Kidney epithelial cell (primary cell): ENCODE measurements at places on chromosomes 6 and 20.

- DNase-seq = no peak
Observed at GRCh38 chr20:41173791-41174341, 36.5 kb downstream of the PLCG1 start.

- no peak for DNase-seq
Observed at GRCh38 chr6:54238396-54238795, 69.8 kb upstream of the TINAG start.

GRCh38 chr6:43454290-43454695 lies 1.1 kb downstream of the DLK2 start:
- DNase-seq = no peak

GRCh38 chr20:50138479-50139393 lies 14.8 kb downstream of the PEDS1 start:
- no peak for DNase-seq

DNA sequence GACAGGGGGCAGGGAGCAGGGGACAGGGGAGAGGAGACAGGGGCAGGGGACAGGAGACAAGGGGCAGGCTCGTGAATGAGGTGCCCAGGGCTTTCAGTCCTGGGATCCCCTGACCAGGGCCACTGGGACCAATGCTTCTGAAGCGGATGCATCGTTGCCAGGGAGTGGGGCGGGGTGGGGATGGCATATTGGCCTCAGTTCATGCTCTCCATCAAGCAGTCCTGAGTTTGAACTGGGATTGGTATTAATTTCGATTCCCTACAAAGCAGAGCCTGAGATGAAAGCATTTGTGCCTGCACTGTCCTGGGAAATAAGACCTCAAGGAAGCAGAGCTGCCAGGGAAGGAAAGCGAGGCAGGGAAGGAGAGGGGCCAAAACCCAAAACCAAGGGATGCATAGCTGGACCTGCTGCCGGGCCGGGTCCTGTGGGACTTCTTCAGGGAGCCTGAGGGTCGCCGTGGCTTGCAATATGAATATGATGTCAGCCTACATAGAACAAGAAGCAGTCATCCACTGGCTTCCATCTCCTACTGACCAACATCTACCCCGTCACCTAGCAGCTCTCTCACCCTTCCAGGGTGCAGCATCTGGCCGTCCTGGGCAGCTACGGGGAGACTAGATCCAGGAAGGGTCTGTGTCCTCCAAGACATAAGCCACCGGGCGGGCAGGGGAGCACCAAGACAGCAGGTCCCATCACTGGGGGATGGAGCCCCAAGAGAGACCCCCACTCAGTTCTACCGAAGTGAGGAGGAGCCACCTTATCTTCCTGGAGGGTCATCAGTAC lies 233.3 kb downstream of the SYNDIG1 start:
- no peak for DNase-seq

DNA sequence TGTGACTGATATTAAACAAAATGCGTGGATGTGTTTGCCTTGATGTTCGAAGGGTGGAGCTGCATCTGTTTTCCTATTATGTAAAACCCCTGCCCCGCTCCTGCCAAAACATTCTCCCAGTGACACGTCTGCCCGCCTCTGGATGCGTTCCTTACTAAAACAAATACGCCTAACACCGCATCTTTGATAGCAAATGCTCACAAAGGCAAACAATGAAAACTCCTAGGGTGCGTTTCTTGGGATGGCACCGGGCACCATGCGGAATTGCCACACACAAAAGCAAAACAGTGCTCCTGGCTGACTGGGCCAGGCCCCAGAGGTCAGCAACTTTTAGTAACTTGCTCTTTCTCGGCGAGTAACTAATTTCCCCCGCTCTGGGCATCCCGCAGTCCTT lies 9.0 kb upstream of the FOXC1 start:
- DNase-seq = no peak

- no peak for DNase-seq
Observed at GRCh38 chr20:39592371-39592770, 630.2 kb downstream of the DHX35 start.

DNA sequence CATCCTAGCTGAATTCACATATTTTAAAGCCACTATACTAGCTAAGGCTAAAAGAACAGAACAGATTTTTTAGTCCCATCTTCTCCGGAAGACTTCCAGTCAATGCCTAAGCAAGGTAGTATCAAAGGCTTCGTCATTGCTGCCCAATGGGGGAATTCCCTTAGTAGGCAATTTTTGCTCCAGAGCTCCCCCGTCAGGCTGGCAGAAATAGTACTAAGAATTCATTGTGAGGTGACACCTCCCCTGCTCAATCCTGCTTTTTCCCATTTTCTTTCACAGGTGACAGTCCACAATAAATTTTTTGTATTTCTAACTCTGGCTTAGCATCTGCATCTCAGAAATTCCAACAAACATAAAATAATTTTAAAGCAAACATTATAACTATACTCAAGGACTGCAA lies 52.8 kb upstream of the SRSF6 start:
- no peak for DNase-seq

DNA sequence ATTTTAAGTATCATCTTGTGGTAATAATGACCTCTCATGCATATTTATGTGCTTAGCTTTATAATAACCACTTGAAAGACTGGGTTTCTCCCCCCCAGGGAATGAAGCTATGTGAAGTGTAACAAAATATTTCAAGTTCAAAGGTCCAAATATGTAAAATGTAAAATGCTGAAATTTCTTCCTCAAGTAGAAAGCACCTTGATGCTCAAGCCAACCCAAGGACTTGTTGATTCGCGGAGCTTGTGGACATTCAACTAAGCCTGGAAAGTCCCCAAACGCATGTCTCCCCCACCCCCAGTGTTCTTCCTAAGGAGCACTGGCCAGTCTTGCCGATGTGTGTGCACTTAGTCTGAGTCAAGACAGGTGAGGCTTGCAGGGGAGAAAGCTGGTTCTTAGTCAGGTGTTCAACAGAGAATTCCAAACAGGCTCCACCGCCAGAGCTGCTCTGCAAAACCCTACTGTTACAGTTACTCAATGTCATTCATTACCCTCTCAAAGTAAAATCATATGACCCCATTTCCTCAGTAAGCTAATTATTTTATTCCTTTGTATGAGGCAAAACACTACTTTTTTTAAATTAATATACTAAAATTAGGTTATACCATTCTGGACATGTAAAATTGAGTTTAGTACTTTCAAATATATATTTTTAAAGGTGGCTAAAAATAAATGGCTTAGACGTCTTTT lies 46.9 kb upstream of the QKI start:
- no peak for DNase-seq

DNA sequence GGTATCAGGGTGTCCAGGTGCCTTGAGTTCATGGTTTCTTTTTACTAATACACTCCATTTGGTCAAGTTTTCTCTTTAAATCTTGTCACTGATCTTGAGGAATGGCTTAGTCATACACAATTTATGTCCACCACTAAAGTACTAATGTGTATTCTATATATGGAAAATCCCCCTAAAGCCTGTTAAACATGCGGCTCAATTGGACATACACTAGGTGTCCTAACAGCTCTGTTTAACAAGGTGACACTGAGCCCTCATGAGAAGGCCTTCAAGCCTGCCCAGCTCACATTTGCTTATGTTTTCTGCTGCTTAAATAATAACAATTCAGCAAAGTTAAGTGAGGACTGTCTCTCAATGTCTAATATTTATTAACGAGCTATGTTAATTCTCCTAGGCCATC lies 31.5 kb downstream of the PDE7B start:
- DNase-seq = no peak

- DNase-seq = no peak
Observed at GRCh38 chr6:110481081-110481480, 4.7 kb upstream of the SLC22A16 start.

- no peak for DNase-seq
Observed at GRCh38 chr6:113953346-113953745, 17.6 kb downstream of the HDAC2 start.

- no peak for DNase-seq
Observed at GRCh38 chr20:52104546-52105441, 86.8 kb downstream of the ZFP64 start.

GRCh38 chr6:104943781-104944180 lies 13.1 kb upstream of the LIN28B start:
- DNase-seq = no peak

DNA sequence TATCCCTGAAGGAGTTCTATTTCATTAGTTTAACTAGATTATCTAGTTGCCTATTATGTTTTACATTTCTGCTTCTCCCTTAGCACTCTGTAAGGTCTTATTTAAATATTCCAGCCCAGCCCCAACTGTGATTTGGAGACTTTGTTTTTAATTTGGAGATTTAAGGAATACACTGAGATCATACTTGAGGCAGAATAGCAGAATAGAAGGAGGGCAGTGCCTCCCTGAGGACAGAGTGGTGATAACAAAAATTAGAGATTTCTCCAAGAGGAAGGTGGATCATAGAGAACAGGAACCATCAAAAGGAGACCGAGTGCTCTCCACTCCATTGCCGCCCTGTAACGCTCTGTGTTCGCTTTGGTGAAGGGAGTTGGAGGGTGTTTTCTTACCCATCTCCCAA lies 14.8 kb upstream of the CD164 start:
- DNase-seq = no peak

GRCh38 chr6:159151266-159151855 lies 17.8 kb upstream of the FNDC1 start:
- no peak for DNase-seq

- no peak for DNase-seq
Observed at GRCh38 chr20:20690676-20691476, 21.6 kb downstream of the RALGAPA2 start.

GRCh38 chr20:45467861-45468260 lies 1.7 kb upstream of the WFDC2 start:
- DNase-seq = no peak

- DNase-seq = no peak
Observed at GRCh38 chr6:114284281-114284680, 58.5 kb downstream of the HS3ST5 start.

DNA sequence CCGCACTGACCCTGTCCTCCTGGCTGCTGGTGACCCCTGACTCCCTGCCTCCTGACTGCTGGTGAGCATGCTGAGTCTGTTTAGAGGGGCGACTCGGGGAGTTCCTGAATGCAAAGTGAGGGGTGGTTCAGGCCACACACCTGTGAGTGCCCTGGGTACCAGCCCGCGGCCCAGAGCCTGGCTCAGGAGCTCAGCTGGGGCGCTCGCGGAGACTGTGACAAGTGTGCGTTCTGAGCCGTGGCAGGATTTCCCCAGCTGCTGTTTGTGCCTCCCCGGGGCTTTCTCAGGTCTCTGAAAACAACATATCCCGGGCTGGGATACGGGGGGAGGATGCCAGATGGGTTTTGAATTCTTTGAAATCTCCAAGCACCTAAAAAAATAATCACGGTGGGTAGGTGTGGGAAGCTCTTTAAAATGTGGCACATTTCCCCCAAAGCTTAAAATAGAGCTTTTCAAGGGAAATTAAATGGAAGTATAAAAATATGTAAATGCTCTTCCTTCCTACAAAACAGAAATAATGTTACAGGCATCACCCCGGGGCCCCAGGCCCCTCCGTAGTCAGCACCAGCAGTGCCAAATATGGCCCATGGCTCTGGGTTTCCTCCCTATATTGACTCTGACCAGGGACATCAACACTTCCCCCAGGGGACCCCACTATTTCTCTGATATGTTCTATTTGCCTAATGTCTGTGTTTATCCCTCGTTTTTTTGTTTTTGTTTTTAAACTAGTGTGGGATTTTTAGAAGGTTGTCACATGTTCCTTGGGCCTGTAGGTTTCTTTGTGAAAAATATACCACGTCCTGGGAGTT lies 49.9 kb upstream of the TAGAP start:
- DNase-seq = no peak

DNA sequence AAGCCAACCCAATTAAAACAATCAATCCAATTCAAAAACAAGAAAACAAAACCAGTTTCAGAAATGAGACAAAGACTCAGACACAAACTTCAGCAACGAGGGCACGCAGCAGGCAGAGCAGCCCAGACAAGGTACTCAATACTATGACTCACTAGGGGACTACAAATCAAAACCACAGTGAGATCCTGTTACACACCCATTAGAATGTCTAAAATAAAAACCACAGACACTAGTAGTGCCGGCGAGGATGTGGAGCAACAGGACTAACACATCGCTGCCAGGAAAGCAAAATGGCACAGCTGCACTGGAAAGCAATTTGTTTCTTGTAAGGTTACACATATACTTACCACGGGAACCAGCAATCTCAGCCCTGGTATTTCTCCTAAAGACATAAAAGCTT lies 28.4 kb upstream of the MAS1L start:
- peak; percentile 32 for DNase-seq

- no peak for DNase-seq
Observed at GRCh38 chr6:37177077-37177934, 7.4 kb downstream of the PIM1 start.

DNA sequence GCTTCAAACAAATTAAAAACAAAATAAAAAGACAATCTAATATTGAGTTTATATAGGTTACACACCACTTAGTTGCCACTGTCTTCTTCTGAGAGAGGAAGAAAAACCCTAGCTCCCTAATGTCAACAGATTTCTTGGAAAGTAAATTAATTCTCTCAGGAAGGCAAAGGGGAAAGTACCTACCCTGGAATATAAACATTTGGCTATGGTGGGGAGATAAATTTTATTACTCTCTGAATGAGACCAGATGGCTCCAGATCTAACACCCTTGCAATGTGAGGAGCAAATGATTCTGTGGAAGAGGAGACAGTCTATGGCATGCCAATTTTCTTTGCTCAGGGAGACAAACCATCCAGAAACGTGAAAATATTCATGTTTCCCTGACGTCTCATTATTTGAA lies 4.3 kb upstream of the IL20RA start:
- no peak for DNase-seq

DNA sequence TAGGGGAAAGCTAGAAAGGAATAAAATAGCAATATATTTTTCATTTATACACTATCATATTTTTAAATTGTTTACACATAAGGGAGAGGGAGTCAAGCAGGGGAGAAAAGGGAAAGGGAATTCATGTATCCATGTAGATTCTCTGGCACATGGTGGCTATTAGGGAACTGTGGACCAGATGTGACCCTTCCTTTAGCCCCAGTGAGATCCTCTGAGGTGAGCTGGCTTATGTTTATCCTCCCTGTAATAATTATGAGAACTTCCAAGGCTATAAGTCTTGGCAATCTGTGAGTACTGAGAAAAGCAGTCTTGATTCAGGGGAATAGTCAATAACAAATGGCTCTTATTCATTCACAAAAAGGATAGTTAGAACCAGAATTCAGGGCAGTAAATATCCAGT lies 42.6 kb downstream of the TSBP1 start:
- no peak for DNase-seq

GRCh38 chr6:64838726-64839125 lies 868.3 kb downstream of the EYS start:
- no peak for DNase-seq

GRCh38 chr20:31699801-31700728 lies 22.6 kb downstream of the BCL2L1 start:
- DNase-seq = no peak

- DNase-seq = no peak
Observed at GRCh38 chr6:12395898-12396297, 105.7 kb downstream of the EDN1 start.

- DNase-seq = no peak
Observed at GRCh38 chr6:123089226-123089625, 93.2 kb downstream of the CLVS2 start.
